Nephron progenitor cell (in vitro differentiated cells): ENCODE measurements at places on chromosomes 7 and 10.

- no peak overlapping the region for H3K27ac ChIP-seq
- peaks cover 7% of the 10 kb centered on the region for H3K4me1 ChIP-seq
- H3K36me3 ChIP-seq: peaks cover 5% of the 10 kb centered on the region
- peak overlapping the region; percentile 52 for H3K4me3 ChIP-seq
- DNase-seq: peak; percentile 0
- peaks cover 5% of the 10 kb centered on the region for H3K27me3 ChIP-seq
These were observed 62.5 kb downstream of the CSGALNACT2 start for GRCh38 chr10:43200538-43201390.

- no peak overlapping the region for H3K27ac ChIP-seq
- H3K4me3 ChIP-seq: no peak overlapping the region
- H3K27me3 ChIP-seq: peaks cover 21% of the 10 kb centered on the region
These were observed 4.5 kb upstream of the ANKRD1 start for GRCh38 chr10:90925079-90926029.

DNA sequence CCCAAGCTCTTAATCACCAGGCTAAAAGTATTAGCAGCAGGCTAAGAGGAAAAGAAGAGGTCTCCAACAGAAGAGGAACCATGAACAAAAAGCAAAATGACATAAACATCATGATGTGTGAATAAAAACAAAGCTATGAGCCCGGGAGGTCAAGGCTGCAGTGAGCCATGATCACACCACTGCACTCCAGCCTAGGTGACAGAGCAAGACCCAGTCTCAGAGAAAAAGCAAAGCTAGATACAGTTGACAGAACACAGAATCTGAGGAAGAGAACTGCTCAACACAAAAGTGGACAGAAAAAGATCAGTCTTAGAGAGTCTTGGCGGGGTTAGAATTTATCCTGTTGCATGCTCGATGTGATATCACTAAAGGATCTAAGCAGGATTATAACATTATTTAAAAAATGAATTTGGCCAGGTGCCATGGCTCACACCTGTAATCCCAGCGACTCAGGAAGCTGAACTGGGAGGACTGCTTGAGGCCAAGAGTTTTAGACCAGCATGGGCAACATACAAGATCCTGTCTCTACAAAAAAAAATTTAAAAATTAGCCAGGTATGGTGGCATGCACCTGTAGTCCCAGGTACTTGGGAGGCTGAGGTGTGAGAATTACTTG is 37.5 kb downstream of the NT5C2 start:
- H3K27me3 ChIP-seq: no peaks in the 10 kb centered on the region
- no peak for DNase-seq
- no peak overlapping the region for H3K4me3 ChIP-seq
- H3K27ac ChIP-seq: peak overlapping the region; percentile 79
- H3K36me3 ChIP-seq: peaks cover 66% of the 10 kb centered on the region

- H3K4me3 ChIP-seq: no peak overlapping the region
- H3K27me3 ChIP-seq: peaks cover 8% of the 10 kb centered on the region
- no peak for DNase-seq
- H3K27ac ChIP-seq: no peak overlapping the region
- H3K36me3 ChIP-seq: peaks cover 5% of the 10 kb centered on the region
- peaks cover 27% of the 10 kb centered on the region for H3K4me1 ChIP-seq
These were observed 6.2 kb downstream of the ATP6V0E2 start for GRCh38 chr7:149879766-149880637.

DNA sequence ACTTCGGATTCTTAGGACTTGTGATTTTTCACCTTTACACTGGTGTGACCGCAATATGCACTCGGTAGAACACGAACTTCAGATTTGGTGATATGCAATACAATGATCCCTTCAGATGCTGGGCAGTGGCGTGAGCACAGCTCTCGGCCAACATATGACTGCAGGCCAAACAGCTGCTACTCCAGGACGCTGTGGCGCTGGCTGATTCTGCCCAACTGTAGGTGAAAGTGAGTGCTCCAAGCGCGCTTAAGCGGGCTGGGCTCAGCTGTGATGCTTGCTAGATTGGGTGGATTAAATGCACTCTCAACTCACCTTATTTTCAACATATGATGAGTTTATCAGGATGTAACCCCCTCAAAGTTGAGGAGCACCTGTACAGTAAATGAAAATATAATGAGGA is 137.6 kb upstream of the RET start:
- no peaks in the 10 kb centered on the region for H3K36me3 ChIP-seq
- H3K27me3 ChIP-seq: peaks cover 38% of the 10 kb centered on the region
- H3K4me1 ChIP-seq: peaks cover 20% of the 10 kb centered on the region
- H3K4me3 ChIP-seq: no peak overlapping the region
- DNase-seq: no peak

DNA sequence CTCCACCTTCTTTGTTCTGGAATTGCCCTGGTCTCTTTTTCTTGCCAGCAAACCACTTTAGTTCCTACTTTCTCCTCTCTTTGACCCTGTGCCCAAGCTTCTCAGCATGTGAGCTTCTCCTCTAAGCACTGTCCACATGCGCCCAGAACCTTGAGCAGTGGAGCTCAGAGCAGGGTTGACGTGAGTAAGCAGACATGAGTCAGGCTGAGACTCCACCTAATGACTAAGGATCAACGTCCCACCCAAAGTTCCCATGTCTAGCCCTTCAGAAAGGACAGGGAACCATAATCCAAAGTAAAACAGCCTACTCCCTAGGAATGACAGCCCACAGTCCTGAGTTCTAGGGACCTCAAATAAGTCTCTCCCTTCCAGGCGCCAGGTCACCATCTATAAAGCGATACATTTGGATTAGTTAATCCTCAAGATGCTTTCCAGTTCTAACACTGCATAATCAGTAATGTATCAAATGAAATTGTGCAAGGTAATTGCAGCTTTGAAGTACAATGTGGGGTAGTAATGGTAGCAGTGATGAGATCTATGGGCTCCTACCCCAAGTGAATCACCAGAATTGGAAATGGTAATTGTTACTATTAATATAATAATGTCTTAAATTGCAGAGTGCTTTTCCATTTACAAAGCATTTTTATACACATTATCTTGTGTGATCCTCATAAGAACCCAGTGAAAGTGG is 44.5 kb downstream of the KCNMA1 start:
- peaks cover 9% of the 10 kb centered on the region for H3K4me1 ChIP-seq
- peaks cover 10% of the 10 kb centered on the region for H3K27me3 ChIP-seq
- no peak overlapping the region for H3K4me3 ChIP-seq
- H3K36me3 ChIP-seq: peaks cover 5% of the 10 kb centered on the region

DNA sequence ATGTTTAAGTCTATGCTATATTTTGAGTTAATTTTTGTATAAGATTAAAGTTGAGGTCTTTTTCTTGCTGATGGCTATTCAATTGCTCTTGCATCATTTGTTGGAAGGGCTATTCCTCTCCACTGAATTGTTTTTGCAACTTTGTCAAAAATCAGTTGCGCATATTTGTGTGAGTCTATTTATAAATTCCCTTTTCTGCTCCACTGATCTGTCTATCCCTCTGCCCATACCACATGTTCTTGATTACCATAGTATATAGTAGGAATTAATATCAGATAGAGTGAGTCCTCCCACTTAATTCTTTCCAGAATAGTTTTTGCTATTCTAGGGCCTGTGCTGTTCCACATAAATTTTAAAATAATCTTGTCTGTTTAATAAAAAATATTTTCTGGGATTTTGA is 152.4 kb upstream of the ADCY1 start:
- H3K4me1 ChIP-seq: no peaks in the 10 kb centered on the region
- no peak overlapping the region for H3K4me3 ChIP-seq
- peaks cover 4% of the 10 kb centered on the region for H3K27me3 ChIP-seq
- H3K27ac ChIP-seq: no peak overlapping the region
- DNase-seq: no peak

GRCh38 chr10:129755621-129756020 is 208.5 kb downstream of the EBF3 start:
- H3K4me3 ChIP-seq: no peak overlapping the region
- H3K36me3 ChIP-seq: peaks cover 28% of the 10 kb centered on the region
- no peak for DNase-seq
- H3K27ac ChIP-seq: no peak overlapping the region

GRCh38 chr10:101018600-101019439 is 12.1 kb downstream of the PDZD7 start:
- peak overlapping the region; percentile 38 for H3K4me3 ChIP-seq
- H3K4me1 ChIP-seq: peaks cover 55% of the 10 kb centered on the region
- peaks cover 83% of the 10 kb centered on the region for H3K27me3 ChIP-seq
- no peak overlapping the region for H3K27ac ChIP-seq
- no peaks in the 10 kb centered on the region for H3K36me3 ChIP-seq

DNA sequence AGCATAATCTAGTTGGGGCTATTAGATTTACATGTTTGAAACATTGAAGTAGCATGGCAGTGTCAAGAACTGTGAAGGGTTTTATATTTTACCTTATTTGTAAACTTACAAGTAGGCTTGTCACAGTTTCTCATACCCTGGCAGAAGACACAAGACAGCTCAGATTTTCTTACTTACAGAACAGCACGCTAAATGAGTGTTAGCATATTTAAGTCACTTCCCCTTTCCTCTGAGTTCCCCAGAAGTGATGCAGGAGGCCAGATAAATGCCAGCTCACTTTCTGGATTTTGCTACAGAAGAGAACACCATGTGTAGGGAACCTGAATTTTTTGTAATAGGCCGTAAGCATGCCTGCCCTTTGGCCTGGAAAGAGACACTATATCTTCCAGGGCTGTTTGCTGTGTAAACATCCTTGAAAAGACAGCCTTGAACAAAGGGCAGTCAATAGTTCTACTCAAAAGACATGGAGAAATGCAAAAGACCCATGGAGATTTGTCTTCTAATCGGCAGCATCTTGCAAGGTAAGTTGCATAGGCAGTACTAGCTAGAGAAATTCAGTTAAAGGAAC is 279.1 kb downstream of the PHF14 start:
- DNase-seq: no peak
- no peak overlapping the region for H3K4me3 ChIP-seq
- H3K4me1 ChIP-seq: peaks cover 17% of the 10 kb centered on the region
- peak overlapping the region; percentile 21 for H3K27ac ChIP-seq

- no peaks in the 10 kb centered on the region for H3K4me1 ChIP-seq
- no peak for DNase-seq
- H3K27me3 ChIP-seq: no peaks in the 10 kb centered on the region
- no peak overlapping the region for H3K27ac ChIP-seq
These were observed 361.4 kb downstream of the KIF20B start for GRCh38 chr10:90062786-90063185.

DNA sequence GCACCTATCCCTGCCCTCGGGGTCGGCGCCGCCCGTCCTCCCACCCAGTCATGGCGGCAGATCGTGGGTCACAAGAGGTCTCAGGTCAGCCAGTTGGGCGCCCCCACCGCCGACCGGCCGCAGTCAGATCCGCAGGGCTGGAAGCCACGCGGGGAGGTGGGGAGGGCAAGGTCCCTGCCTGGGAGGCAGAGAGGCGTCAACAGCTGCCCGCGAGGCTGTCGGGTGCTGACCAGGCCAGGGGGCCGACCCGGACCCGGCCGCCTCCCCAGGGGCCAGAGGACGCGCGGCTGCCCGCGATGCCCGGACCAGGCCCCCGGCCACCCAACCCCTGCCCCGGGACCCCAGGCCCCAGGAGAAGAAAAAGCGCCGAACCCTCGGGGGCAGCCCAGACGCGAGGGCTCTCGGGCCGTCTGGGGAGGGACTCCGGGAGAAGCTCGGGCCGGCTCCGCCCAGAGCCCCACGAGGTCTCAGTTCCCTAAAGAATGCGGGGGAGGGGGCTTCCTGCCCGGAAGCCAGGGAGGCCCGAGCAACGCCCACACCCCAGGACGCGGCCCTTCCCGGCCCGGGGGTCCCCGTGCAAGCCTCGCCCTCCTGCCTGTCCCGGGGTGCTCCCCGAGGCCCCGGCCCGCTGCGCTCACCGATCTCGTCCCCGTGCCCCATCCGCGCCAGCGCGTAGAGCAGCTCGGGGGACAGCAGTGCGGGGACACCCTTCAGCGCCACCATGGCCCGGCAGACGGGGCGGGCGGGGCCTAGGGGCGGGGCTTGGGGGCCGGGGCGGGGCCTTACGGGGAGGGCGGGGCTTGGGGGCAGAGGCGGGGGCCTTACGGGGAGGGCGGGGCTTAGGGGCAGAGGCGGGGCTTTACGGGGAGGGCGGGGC is at the start of gene FUOM:
Gene FUOM (minus strand): TSS at position 735 of the 877 bp plus-strand sequence. CDS start 12 bp downstream, at position 723.
- DNase-seq: peak; percentile 77
- peak within 1 kb of the TSS; percentile 74 for H3K4me3 ChIP-seq
- no peak within 1 kb of the TSS for H3K27ac ChIP-seq
- no peaks in the 10 kb centered on the region for H3K27me3 ChIP-seq
- H3K4me1 ChIP-seq: peaks cover 11% of the 10 kb centered on the region

DNA sequence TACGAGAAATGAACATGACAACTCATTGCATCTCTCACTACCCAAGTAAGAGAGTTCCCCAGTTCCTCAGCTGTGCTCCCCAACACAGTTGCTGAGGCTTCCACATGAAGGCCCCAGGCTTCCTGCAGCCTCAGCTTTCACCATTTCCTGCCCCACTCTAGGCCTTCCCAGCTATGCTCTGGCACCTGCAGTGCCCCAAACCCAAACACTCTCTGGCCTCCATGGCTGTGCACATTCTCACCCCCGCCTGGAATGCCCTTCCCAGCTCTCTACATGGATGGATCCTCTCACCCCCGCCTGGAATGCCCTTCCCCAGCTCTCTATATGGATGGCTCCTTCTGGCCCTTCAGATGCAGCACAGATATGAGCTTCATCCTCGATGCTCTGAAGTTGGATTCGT is 61.3 kb downstream of the KIAA1549 start:
- no peaks in the 10 kb centered on the region for H3K27me3 ChIP-seq
- DNase-seq: no peak
- peak overlapping the region; percentile 1 for H3K27ac ChIP-seq
- H3K36me3 ChIP-seq: peaks cover 49% of the 10 kb centered on the region

- H3K27me3 ChIP-seq: no peaks in the 10 kb centered on the region
- H3K27ac ChIP-seq: no peak overlapping the region
- H3K4me1 ChIP-seq: no peaks in the 10 kb centered on the region
- DNase-seq: no peak
- no peaks in the 10 kb centered on the region for H3K36me3 ChIP-seq
These were observed 141.9 kb downstream of the GRM3 start for GRCh38 chr7:86785641-86786040.

- peaks cover 19% of the 10 kb centered on the region for H3K4me1 ChIP-seq
- no peak overlapping the region for H3K27ac ChIP-seq
- DNase-seq: no peak
These were observed 209.0 kb upstream of the FZD1 start for GRCh38 chr7:91055219-91055618.

DNA sequence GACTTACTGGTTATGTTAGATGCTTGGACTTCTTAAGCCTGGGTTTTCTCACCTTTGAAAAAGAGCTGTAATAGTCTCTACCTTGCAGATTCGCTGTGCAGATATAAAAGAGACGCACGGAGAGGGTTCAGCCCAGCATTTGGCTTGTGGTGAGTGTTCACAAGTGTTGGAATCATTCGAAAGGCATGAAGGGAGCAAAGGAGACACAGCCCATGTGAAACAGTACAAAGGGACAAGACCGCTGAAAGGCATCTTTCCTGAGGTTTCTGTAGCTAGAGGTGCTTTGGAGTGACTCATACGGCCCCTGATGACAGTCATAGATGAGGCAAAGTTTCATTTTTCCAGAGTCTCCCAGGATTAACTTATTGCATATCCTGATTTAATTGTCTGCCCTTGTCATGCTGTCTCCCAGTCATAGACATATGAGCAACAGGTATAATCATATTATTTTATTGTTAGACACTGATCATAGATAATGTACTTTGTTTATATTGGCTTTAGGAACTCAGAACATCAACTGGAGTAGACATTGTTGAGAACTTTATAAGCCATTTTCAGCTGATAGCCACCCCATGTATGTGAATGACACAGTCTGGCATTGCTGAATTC is 171.1 kb downstream of the ADRA2A start:
- H3K4me1 ChIP-seq: no peaks in the 10 kb centered on the region
- H3K27me3 ChIP-seq: peaks cover 20% of the 10 kb centered on the region
- no peak overlapping the region for H3K4me3 ChIP-seq
- H3K27ac ChIP-seq: no peak overlapping the region

GRCh38 chr7:10268034-10268433 is 705.6 kb upstream of the PHF14 start:
- no peak overlapping the region for H3K27ac ChIP-seq
- no peaks in the 10 kb centered on the region for H3K4me1 ChIP-seq
- no peak overlapping the region for H3K4me3 ChIP-seq
- no peak for DNase-seq
